ENCODE measurements at places on chromosomes 6 and 20.
A peak's percentile ranks its signal among the peaks of the same experiment; 100 is the strongest.

- peak; percentile 23 for DNase-seq
Measured at GRCh38 chr6:147906361-147906760, 397.9 kb downstream of the SAMD5 start.

GRCh38 chr6:105380634-105381033 is 22.2 kb downstream of the PREP start:
- DNase-seq, result no peak

- DNase-seq, result peak; percentile 26
Measured at GRCh38 chr6:35025232-35026188, 115.6 kb downstream of the TCP11 start.

- no peak for DNase-seq
Measured at GRCh38 chr6:13528232-13528631, 40.8 kb upstream of the GFOD1 start.

- DNase-seq, result peak; percentile 68
Measured at GRCh38 chr6:53250176-53251032, 98.3 kb downstream of the ELOVL5 start.

GRCh38 chr6:125906158-125906998 is 50.2 kb upstream of the HINT3 start:
- DNase-seq, result peak; percentile 65

DNA sequence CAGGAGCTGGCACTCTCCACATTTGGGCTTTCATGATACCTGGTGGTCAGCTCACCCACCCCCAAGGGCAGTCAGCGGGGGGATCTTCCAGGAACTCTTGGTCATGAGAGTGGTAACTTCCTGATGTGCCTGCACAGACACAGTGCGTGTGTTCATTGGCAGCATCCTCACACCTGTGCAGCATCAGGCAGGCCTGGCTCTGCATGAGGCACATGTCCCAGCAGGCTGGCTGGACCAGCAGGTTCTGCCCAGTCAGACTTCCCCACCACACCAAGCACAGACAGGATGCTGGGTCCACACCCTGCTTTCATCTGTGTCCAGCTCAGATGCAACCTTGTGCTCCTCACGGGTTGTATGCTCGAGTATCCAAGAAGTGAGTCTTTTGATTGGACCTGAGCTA is 15.7 kb upstream of the UNC93A start:
- DNase-seq, result no peak

DNA sequence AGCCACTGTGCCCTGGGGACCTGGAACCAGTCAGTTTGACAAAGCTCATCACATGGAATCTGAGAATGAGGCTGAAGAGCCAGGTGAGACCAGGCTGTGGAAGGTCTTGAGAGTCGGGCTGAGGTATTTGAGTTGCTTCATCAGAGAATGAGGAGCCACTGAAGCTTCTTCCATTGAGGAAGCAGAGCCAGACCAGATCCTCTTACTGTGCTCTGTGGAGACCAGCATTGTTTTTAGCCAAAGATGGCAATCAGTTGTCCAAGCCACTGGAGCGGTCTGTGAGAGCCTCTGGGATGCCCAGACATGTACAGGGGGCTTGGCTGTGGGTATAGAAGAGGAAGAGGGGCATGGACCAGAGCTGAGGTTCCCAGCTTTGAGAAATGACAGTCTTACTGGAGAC is 6.1 kb upstream of the EPB41L1 start:
- no peak for DNase-seq

- no peak for DNase-seq
Measured at GRCh38 chr6:158095031-158095430, 73.0 kb downstream of the SERAC1 start.

DNA sequence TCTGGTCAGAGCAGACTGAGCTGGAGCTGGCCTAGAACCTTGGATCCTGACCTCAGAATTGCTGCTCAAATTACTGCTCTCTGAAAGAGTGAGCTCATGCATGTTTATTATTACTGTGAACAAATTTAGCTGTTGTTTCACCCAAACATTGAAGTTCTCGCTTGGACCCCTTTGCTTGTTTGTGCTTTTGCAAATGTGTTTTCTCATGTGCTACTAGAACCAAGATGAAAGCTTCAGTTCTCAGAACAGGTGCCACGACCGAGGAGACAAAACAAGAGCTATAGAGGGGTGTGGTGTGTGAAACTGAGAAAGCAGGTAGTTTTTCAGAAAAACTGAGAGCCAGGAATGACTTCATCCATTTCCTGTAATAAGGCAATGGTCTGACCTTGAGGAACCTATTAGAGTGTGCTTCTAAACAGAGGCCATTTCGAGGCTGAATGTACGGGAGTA is 50.0 kb upstream of the ESR1 start:
- DNase-seq, result peak; percentile 0

- no peak for DNase-seq
Measured at GRCh38 chr6:159037756-159038290, 7.0 kb downstream of the TAGAP start.

DNA sequence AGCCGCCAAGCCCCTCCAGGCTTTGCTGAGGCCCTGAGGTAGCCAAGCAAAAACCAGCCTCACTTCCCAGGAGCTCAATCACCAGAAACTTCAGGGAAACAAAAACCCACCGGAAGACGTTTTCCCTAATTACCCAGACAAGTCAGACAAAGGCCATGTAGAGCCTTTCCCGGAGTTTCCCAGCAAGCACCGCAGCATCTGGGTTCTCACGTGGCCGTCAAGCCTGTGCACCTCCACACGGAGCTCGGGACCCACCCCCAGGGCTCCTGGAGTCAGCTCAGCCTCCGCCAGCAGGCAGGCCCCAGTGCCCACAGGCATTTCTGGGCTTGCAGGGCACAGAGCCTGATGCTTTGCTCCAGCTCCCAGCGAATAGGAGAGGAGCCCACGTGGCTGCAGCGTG is 10.1 kb upstream of the MRGBP start:
- no peak for DNase-seq

GRCh38 chr6:74976701-74977100 is 229.2 kb downstream of the COL12A1 start:
- DNase-seq, result no peak

DNA sequence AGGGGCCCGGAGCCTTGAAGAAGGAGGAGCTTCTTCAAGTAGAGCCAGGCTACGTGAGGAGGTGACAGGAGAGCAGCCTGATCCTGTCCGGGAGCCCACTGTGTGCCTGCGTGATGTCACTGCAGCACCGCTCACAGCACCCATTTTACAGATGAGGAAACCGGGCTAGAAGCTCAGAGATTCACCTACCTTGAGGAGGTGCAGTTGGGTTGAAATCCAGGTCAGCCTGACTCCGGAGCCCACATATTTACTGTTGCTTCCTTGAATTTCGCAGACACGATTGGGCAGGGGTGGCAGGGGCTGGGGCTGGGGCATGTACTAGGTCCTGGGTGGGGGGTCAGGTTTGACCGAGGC is 12.5 kb downstream of the VSTM2L start:
- no peak for DNase-seq

GRCh38 chr6:33623895-33624381 is 2.8 kb downstream of the ITPR3 start:
- no peak for DNase-seq

- DNase-seq, result peak; percentile 46
Measured at GRCh38 chr20:52536841-52537400, 345.3 kb upstream of the ZFP64 start.

DNA sequence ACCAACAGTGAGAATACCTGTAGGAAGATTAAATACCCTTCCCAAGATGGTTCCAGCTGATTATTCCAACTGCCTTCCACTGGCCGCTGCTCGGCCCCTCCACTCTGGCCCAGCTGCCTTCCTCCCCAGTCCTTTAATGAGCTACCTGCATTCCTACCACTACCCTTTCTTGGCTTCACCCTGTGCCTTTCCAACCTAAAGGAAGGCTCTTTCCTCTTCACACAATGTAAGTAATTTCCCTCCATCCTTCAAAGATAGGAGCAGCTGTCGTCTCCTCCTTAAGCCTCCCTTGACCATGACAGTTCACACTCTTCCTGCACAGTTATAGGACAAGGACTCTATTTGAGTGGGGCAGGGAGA is 16.2 kb upstream of the SNX9 start:
- DNase-seq, result no peak

DNA sequence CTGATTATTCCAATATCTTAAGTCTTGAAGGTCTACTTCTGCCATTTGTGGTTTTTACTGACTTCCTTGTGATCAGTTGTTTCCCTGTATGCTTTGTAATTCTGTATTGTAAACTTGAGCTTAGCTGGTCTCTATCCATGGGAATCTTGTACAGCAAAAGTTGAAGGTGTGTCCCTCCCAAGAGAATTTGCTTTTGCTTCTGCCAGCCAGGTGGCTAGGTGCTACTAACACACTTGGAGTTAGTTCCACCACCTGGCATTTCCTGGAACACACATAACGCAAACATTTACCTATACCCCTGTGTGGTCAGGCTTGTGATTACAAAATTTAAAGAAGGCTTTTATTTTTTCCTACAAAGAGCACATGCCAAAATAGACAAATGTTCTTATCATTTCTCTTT is 141.2 kb downstream of the GRM4 start:
- no peak for DNase-seq

DNA sequence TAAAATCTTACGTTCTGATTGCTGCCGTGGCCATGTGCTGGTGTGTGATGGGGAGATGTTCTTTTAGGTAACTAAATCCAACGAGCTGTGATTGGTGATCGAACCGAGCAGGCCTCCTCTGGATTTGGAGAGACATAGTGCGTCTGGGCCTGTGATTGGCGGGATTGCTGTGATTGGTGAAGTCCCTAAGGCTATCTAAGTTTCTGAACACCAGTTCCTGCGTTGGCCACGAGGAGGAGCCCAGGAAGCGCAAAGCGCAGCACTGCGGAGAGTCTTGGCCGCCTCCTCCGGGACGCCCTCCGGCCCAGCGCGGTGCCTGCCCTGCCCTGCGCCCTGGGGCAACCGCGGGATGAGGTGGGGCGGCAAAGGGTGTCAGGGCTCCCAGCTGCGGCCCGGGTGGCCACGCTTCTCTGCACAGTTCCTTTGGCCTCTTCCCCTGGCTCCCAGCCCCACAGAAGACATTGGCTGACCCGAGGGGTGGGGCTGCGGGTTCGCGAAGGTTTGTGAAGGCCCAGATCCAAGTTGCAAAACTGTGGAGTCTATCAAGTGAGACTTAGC is 33.0 kb downstream of the HNF4A start:
- peak; percentile 76 for DNase-seq

DNA sequence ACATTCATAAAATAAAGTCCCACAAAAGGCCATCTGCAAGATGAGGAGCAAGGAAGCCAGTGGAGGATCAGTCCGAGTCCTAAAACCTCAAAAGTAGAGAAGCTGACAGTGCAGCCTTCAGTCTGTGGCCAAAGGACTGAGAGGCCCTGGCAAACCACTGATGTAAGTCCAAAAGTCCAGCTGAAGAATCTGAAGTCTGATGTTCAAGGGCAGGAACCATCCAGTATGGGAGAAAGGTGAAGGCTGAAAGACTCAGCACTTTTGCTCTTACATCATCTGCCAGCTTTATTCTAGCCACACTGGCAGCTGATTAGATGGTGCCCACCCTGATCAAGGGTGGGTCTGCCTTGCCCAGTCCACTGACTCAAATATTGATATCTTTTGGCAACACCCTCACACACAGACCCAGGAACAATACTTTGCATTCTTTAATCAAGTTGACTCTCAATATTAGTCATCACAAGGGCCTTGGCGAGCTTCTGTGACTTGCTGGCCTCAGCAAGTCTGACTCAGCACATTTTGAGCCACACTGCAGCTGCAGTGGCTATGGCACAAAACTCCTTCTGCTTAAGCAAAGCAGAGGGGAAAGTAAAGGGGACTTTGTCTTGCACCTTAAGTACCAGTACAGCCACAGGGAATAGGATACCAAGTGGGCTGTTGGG is 1370.3 kb upstream of the CITED2 start:
- peak; percentile 8 for DNase-seq

GRCh38 chr6:21395121-21395520 is 198.4 kb upstream of the SOX4 start:
- no peak for DNase-seq

DNA sequence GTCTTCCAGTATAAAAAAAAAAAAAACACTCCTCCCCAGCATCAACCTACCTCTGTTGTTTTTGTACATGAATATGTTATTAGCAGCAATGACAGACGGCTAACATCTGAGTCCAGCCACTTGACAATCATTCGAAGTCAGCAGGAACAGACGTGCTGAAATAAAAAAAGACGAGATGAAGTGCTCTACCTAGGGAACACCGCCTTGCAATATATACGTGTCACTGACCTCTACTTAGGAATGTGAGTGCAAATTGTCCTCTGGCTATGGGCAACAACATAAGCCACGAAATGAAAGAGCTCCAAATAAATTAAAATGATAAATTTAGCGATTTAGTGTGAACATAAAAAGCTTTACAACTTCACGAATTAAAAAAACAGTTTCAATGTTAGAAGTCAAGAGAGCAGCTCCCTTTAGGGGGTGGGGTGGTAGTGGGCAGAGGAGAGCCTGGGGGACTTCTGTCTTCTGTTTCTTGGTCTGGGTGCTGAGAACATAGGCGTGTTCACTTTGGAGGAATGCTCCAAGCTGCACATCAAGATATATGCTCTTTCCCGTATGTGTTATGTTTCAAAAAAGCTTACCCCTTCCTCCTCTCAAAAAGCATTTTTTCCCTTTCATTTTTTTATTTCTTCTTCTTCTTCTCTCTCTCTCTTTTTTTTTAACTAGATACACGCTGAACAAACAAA is 23.3 kb downstream of the EDN1 start:
- DNase-seq, result no peak

- peak; percentile 86 for DNase-seq
Measured at GRCh38 chr6:112956696-112957535, 609.8 kb downstream of the RFPL4B start.

DNA sequence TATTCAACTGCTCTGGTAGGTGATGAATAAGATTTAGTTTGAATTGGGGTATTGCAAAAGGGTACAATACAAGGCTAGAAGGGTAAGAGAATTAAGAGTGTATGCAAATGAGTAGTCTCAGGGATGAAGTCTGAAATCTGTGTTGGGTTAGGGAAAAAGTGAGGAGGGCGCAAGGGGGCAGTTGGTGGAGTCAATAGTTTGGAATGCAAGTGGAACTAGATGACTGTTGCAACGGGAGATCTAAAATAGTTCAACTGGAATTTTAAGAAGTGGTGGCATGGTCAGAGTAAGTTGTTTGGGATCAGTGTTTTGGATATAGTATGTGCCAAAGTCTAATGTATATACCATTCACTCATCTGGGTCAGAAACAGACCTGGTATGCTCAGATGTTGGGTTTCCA is 329.6 kb downstream of the GJA1 start:
- no peak for DNase-seq

GRCh38 chr6:140846503-140847261 is 1286.0 kb upstream of the GJE1 start:
- no peak for DNase-seq

- DNase-seq, result no peak
Measured at GRCh38 chr6:42086046-42087035, 36.0 kb downstream of the TAF8 start.

DNA sequence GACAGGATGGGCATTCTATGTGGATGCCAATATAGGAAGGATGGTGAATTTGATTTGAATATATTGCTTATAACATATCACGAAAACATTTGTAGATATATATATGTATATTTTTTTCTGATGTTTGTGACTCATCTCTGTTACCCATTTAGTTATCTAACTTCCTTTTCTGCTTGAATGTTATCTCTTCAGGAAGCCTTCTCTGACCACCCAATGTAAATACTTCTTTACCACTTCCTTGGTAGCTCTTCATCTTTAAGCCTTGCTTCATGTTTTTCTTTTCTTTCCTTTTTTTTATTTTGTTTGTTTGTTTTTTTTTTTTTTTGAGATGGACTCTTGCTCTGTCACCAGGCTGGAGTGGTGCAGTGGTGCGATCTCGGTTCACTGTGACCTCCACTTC is 260.5 kb upstream of the EPHA7 start:
- no peak for DNase-seq
